ENCODE measurements at places on chromosomes 5 and 9. TPM values are rescaled to one million over a fixed set of nuclear protein-coding genes. Genes with fewer than 3 reads are reported as not detected.

The FGFR4 gene
- total RNA-seq, result 0.43 TPM

The GPR150 gene
- total RNA-seq, result not detected

The CARD9 gene
- total RNA-seq, result 7.1 TPM

The TCF7 gene
- total RNA-seq, result 2.9 TPM

The TLR4 gene
- total RNA-seq, result 8.5 TPM

The FAM53C gene
- total RNA-seq, result 23.6 TPM

The NTNG2 gene
- total RNA-seq, result 3.6 TPM

The MYMK gene
- not detected for total RNA-seq

The SLC6A18 gene
- total RNA-seq, result not detected

The PRDM9 gene
- not detected for total RNA-seq

The CDKN2B gene
- 1.3 TPM for total RNA-seq

The ARSK gene
- 4.6 TPM for total RNA-seq
